ENCODE measurements at places on chromosomes 11 and 22. TPM values are rescaled to one million over a fixed set of nuclear protein-coding genes. Genes with fewer than 3 reads are reported as not detected.

GRCh38 chr22:46138058-46138797, 12.1 kb upstream of the PPARA start:
- DNase-seq, result no peak

The CHST1 gene
- total RNA-seq, result 5.8 TPM

- no peak for DNase-seq
Observed at GRCh38 chr11:133500435-133500834, 31.9 kb downstream of the OPCML start.

GRCh38 chr11:67354075-67355022, 1.0 kb upstream of the POLD4 start:
- peak; percentile 99 for DNase-seq

All from LHCN-M2 (cell line).